ENCODE measurements at places on chromosomes 11 and 22.

DNA sequence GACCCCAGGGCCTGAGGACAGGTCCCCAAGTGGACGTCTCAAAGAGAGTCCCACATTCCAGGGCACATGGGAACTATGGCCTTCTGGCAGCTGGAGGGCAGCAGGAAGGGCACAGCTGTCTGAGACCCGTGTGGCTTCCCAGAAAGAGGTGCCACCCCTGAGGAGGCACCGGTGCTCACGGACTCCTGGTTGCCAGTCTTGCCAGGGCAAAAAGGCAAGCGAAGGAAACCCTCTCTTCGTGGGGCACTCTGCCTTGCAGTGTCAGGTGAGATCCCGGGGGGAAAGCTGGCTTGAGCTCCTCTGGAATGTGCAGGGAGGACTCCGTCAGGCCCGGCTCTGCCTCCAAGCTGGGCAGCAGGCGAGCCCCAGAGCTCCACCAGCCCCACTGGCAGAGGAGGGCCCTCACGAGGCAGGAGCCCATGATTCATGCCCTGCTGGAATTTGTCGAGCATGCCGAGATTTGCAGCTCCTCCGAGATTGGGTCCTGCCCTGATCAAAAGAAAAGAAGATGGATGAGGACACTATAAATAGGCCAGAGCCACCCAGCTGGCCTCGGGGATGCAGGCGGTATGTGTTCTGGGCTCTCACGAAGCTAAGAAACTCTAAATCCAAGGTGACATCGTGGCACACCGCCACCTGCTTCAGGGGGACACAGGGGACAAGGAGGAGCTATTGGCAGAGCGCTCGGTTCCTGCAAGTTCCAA, 9.9 kb upstream of the CELSR1 start:
- DNase-seq, result no peak

- DNase-seq, result no peak
Observed at GRCh38 chr11:2527621-2528291, 82.9 kb downstream of the KCNQ1 start.

- no peak for DNase-seq
Observed at GRCh38 chr11:25876456-25876965, 455.4 kb upstream of the ANO3 start.

GRCh38 chr22:45230026-45230721, 10.5 kb downstream of the KIAA0930 start:
- no peak for DNase-seq

DNA sequence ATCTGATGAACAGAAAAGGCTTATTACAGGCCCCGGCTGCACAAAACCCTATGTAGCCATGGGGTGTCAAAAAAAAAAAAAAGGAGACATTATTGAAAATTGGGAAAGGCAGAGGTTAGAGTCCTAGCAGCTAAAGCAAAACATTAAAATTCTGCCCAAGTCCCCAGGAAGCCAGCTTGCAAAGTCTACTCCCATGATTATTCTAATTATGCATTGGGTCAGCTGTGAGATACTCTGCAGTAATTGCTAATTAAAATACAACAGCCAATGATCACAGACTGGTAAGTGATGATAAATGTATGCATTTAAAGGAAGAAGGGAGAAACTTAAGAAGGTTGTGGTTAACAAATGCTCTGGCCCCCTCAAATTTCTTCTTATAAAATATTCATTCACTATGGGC, 286.9 kb upstream of the PITPNB start:
- no peak for DNase-seq

GRCh38 chr11:1276041-1276790, 33.2 kb downstream of the TOLLIP start:
- no peak for DNase-seq

GRCh38 chr22:45852826-45853225, 124.1 kb downstream of the WNT7B start:
- DNase-seq, result no peak

DNA sequence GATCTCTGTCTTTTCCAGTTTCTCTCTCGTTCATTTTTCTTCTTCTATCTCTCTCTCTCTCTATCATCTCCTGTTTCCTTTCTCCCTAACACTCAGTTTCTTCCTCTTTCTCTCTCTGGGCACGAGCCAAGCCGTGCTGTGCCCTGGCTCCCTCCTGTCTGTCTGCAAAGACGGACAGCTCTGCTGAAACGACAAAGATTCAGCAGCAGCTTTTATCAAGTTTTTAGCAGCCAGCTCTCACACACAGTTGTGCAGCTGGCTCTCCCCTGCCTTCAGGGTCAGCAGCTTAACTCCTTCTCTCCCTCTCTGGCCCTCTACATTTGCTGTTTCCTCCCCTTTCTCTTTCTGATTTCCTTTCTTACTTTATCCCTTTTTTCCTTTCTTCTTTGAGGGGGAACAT, 352.0 kb upstream of the MPPED2 start:
- no peak for DNase-seq

- no peak for DNase-seq
Observed at GRCh38 chr11:121244884-121245283, 47.7 kb upstream of the SC5D start.

DNA sequence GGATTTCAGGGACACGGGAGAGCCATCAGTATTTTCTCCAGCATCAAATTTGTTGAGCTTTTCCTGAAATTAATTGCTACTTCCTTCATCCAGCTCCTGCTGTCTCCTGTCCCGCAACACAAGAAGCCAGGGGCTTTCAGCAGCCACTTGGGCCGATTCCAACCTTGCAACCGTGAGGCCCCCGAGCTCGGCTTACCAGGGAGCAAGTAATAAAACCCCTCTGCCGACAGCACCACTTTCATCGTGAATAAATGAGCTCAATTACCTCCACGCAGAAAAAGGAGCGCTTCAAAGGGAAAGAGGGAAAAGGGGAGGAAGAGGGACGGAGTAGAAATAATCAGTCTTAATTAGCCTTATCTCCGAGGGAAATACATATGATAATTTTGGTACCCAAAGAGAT, 76.6 kb downstream of the CELSR1 start:
- no peak for DNase-seq

DNA sequence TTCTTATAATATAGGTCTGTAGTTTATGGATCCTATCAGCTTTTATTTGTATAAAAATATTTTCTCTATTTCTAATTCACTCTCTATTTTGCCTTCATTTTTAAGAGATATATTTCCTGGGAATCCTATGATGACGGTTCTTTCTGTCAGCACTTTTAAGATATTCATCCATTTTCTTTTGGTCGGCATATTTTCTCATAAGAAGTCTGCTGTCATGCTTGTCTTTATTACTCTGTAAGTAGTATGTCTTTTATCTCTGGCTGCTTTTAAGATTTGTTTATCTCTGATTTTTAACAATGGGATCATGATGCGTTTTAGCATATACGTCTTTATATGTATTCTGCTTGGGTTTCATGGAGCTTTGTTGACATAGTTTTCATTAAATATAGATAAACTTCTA, 175.5 kb downstream of the SNX19 start:
- DNase-seq, result no peak

DNA sequence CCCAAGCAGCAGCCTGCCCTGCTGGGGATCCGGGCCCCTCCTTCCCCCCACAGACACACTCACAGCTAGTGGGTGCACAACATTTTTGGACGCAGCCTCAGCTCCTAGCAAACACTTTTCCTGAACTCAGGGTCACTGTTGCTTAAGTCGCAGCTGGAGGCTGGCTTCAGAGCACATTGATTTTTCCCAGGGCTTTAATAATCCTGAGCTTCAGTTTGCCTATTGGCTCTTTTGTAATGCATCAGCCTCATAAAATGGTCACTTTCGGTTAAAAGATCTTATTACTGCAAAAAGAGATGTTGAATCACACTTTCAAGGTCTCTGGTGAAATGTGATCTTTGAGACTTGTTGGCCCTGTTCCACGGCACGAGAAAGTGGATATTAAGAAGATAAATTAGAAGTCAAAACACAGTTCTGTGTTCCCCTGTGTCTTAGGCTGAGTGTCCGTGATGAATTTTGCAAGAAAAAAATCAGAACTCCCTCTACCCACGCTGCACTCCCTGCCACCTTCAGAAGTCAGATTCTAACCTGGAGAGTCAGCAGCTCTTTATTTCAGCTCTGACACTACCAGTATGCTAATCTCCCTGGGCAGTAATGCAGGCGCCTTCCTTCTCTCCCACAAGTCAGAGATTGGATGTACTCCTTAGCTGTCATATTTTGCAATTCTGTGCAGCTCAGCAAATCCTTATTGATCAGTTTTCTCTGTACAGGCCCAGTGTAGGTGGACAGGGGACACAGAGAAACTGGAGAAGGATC, 158.2 kb upstream of the E2F8 start:
- DNase-seq, result no peak

GRCh38 chr11:2522631-2523255, 77.9 kb downstream of the KCNQ1 start:
- peak; percentile 17 for DNase-seq

GRCh38 chr11:112617098-112617425, 344.2 kb upstream of the NCAM1 start:
- no peak for DNase-seq

DNA sequence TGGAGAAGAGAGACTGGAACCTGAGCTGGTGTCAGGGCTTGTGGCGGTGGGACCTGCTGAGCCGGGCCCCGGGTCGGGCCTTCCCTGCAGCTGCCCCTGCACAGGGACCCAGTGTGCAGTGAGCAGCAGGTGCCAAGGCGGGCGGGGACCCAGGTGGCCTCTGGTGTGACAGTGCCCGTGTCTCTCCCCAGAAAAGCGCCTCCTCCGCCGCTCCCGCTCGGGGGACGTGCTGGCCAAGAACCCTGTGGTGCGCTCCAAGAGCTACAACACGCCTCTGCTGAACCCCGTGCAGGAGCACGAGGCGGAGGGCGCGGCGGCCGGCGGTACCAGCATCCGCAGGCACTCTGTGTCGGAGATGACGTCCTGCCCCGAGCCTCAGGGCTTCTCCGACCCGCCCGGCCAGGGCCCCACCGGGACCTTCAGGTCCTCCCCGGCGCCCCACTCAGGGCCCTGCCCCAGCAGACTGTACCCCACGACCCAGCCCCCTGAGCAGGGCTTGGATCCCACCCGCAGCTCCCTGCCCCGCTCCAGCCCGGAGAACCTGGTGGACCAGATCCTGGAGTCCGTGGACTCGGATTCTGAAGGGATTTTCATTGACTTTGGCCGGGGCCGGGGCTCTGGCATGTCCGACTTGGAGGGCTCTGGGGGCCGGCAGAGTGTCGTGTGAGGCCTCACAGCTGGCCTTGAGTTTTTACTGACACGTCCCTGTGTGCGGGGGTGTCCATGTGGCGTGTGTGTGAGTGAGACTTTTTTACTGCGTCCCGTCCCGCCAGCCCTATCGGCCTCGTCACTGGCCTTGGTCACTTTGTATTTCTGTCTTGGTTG, 15.6 kb upstream of the ARHGAP8 start:
- no peak for DNase-seq

DNA sequence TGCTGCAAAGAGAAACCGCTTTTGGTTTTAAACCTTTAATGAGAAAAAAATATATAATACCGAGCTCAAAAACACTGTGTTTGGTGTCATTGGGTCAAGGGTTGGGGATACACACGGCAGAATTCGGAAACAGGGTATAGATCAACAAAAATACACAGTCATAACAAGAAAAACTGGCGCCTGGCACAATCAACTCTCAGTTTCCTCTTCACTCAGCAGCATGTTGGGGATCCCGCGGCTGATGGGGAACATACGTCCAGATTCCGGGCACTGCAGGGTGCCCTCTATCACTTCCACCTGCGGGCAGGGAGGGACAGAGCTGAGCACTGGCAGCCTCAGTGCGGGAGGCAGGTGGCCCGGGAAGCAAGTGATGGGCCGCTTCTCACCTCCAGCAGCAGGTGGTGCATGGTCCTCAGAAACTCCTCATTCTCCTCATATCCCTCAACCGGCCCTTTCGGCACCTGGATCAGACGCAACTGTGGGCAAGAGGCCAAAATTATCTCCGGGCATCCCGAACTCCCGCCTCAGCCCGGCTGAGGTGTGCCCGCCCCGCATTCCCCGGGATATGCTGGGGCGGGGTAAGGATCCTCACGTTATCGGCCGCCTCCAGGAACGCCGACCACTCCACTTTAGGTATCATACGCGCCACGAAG, 561 bp downstream of the TRMT112 start:
- DNase-seq, result peak; percentile 59

- no peak for DNase-seq
Observed at GRCh38 chr22:44179989-44180705, 578 bp upstream of the PARVG start.

- DNase-seq, result no peak
Observed at GRCh38 chr11:118649941-118650340, 29.5 kb downstream of the TREH start.

DNA sequence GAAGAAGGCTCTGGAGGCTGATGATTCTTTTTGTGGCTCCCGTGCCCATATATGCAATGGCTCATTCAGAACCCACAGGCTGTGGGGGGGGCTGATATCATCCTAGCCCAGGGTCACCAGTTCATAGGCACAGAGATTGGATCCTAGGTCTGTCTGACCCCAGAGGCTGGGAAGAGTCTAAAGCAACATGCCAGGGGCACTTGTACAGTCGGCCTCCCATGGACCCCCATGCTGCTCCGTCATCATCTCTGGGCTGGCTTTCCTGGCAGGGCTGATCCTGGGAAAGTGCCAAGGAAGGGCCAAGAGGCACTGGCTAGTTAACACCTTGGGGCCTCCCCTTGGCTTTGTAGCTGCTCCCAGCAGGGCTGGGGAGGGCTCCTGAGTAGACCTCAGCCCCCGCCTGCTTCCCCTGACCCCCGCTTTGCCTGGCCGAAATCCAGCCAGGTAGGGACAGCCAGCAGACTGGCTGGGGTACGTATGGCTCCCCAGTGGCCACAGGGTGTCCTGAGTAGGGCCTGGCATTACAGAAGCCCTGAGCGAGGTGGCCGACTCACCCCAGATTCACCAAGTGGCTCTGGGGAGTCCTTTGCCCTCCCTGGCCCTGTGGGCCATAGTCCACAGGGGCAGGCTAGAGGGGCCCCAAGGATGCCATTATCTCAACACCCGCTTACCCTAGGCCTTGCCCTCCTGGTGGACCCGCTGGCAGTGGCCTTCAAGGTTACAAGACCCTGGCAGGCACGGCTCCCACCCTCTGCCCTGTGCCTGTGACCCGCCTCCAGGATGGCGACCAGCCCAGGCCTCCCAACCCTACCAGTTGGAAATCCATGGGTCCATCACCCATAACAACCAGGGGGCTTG, 22.5 kb downstream of the FADS3 start:
- no peak for DNase-seq

DNA sequence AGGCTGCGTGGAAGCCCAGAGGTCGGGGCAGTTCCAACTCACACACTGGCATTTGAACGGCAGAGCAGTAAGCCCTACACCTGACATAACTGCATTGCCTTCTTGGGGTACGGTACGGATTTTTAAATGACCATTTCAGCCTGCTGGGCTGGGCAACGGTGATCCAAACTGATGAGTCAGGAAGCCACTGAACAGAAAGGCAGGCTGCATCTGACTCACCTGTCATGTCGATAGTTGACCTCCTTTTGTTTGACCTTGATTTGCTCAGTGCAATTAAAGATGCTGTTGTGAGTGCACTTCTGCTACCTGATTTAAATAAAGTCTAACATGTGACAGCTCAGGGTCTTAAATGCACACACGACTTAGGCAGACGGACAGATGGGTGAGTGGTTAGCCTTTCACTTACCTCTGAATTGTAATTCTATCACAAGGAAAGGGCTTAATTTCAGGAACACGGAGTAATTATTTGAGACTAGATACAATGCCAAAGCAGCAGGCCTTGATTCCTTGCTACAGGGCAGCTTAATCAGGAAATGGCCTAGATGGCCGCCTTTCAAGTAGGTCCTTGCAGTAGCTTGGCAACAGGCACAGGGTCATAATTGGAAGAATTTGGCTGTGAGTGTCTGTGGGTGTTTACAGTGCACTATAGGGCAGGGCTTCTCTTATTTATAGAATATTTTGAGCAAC, 52.2 kb downstream of the BMAL1 start:
- no peak for DNase-seq

GRCh38 chr11:78218707-78219492, 30.2 kb downstream of the USP35 start:
- DNase-seq, result peak; percentile 15

GRCh38 chr11:36010010-36010740, 66.3 kb downstream of the LDLRAD3 start:
- no peak for DNase-seq

- DNase-seq, result no peak
Observed at GRCh38 chr11:44199298-44199697, 103.8 kb downstream of the EXT2 start.
